CD8-positive, alpha-beta T cell (primary cell): ENCODE measurements at places on chromosomes 1 and 21.

- DNase-seq = no peak
These were observed 16.1 kb downstream of the IL6R start for GRCh38 chr1:154420961-154421924.

DNA sequence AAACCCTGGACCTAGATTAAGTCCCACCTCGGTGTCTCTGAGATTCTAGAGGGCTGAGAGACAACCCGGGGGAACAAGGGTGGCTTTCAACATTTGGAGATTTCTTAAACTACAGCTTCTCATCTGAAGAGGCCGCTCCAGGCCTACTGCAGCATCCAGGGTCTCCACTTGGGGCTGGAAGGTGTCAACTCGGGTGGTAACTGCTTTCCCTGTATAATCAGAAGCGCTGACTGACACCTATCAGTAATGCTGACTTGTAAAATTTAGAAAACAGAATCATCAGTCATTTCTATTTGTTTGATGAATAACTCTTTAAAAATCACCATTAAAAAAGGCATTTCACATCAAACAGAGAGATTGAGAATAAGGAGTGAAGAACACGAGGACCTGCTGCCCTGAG, 226.0 kb downstream of the PBX1 start:
- DNase-seq = no peak

DNA sequence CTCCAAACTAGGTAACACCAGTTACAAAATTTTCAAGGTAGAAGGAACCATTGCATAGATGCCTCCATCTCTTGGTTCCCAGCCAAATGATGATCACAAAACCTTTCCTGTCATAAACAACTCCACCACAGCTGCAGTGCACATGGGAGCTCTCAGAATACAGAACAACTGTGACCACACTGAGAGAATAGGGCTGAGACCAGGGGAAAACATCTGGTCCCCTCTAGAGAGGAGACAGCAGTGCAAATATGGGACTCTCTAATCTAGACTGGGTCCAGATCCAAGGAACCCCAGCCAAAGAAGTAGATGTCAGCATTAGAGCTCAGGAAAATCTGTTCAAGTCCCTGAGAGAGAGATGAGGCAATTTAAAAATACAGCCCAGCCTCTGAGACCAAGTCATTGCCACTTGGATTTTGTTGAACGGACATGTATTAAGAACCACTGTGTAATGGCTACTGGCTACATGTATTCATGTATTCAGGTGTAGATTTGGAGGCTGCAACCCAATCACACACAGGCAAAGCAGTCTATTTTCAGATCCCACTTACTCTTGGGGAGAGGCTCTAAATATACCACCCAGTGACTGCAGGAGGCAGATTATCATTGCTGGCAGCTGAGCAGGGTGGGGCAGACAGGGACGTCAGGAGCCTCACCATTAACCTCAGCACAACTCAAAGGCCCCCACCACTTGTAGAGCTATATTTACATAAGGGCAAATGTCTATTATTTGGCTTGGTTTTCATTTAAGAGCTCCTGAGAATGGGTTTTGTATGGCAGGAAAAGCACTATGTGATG, 7.6 kb upstream of the RXRG start:
- no peak for DNase-seq

DNA sequence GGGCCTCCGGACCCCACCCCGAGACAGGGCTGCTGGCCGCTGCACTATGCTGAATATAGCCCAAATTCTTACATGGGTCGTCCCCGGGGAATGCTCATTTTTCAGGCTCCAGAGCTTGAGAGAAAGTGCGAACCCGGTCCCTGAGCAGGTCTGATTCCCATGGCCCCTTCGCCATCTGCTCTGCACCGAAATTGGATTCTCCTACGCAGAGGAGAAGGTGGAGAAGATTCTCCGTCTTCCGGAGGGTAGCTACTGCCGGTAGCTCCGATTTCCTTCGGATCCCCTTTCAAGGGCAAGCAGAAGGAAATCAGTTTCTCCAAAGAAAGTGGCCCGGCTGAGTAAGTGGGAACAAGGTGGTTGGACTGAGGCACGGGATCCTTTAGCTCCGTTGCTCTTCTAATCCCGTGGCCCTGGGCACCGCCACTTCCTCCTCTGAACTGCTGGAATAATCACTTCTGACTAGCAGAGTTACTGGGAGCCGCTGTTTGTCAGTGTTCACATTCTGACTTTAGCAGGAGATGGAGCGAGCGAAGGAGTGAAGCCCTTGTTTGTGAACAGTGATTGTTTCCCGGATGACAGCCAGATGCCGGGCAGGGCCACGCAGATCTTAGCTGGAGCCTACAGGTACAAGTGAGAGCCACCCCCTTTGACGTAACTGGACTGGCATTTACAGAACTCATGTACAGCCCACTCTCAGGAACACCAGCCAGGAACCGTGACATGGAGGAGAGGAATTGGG, 1.1 kb upstream of the ZNF496 start:
- no peak for DNase-seq

DNA sequence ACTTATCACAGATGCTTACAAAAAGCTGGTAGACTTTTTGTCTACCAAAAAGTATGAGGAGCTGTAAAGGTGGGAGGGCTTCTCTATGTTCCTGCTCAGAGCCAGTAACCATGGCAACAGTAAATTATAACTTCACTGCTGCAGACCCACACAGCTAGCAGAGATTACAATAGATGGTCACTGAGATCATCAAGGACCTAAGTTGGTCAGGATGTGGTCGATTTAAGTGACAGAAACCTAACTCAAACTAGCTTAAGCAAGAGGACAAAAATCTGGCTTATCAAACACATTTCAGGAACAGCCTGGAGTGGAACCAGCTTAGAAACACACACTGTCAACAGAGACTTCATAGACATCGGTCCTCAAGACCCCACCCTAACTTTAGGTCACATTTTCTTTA, 113.4 kb upstream of the ATP1A1 start:
- DNase-seq = no peak

GRCh38 chr1:248825136-248825535, 579 bp downstream of the SH3BP5L start:
- DNase-seq = no peak

DNA sequence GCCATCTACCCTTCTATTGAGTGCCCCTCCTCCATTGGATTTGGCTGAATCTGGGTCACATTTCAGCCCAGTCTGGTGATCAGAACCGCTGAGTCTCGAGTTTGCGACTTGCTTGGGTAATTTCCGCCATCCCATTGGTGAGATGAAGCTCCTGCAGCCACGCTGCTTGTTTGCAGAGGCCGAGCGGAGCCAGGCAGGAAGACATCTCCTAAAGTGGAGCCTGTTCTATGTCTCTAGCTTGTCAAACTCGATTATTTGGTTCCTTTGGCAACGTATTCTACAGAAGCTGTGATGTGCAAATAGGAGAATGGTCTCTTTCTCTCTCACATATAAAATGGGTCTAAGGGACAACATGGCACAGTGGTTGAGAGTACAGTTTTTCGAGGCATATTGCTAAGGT, 206.8 kb upstream of the PLXNA2 start:
- DNase-seq = no peak

DNA sequence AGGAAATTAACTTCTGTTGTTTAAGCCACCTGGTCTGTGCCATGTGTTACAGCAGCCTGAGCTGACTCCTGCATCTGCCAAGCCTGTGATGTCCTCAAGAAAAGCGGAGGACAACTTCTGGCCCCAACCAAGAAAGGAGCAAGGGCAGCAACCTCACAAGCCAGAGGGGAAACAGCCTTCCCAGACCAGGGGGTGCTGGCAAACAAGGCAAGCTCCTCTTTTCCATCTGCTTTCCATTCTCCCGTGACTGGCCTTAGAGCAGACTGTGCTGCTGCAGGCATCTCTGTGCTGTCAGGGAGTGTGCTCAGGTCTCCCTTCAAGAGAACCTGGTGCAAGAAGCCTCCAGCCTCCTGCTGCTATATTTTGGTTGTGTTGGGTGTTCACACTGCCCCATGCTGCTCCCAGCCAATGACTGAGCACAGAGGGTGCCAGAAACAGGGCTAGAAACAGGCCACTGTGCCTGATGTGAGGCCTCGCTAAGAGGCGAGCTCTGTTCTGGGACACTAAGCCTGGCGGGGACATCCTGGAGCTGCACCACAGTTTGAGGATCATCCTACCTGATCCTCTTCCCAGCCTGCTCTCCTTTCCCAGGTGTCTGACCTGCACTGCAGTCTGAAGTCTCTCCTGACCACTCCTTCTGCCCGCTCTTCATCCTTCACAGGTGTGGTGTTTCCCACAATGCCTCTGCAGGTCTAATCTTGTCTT, 27.5 kb upstream of the SLAMF9 start:
- no peak for DNase-seq
